ENCODE measurements at places on chromosomes 1 and 21. TPM values are rescaled to one million over a fixed set of nuclear protein-coding genes. Genes with fewer than 3 reads are reported as not detected.

BOLA1 gene
- 23.7 TPM for total RNA-seq

RHBG gene
- 1.8 TPM for total RNA-seq

TNNI3K gene
- total RNA-seq: not detected

FAM72D gene
- total RNA-seq: 8.3 TPM

DNA sequence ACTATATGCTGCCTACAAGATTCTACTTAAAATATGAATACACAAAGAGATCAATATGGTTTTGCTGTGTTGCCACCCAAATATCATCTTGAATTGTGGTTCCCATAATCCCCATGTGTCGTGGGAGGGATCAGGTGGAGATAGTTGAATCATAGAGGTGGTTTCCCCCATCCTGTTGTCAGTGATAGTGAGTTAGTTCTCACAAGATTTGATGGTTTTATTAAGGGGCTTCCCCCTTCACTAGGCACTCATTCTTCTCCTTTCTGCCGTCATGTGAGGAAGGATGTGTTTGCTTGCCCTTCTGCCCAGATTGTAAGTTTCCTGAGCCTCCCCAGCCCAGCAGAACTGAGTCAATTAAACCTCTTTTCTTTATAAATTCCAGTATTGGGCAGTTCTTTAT, 654.4 kb upstream of the NR5A2 start:
- no peak overlapping the region for H3K4me3 ChIP-seq
- H3K27ac ChIP-seq: no peak overlapping the region
- DNase-seq: no peak
- no peaks in the 10 kb centered on the region for H3K36me3 ChIP-seq

DNA sequence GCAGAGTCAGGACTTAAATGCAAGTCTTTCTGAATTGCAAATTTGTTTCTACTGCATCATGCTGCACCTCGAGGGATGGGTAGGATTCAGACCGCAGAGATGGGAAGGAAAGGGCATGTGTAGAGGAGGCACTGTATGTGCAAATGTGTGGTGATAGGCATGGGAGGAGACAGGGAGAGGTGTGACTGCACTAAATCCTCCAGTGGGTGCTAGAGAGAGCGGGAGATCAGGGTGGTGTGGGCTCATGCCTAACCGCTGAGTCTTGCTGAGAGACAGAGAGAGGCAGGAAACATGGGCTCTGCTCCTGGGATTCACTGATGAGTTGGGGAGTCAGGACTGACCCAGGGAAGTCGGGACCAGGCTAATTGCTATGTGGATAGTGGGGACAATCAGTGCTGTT, 61.1 kb downstream of the PTPRU start:
- no peak for DNase-seq
- no peaks in the 10 kb centered on the region for H3K36me3 ChIP-seq
- H3K27me3 ChIP-seq: no peaks in the 10 kb centered on the region
- no peak overlapping the region for H3K4me3 ChIP-seq
- no peak overlapping the region for H3K27ac ChIP-seq

- H3K27ac ChIP-seq: no peak overlapping the region
- no peak overlapping the region for H3K4me3 ChIP-seq
- H3K27me3 ChIP-seq: no peaks in the 10 kb centered on the region
Observed at GRCh38 chr1:88401313-88401712, 282.8 kb upstream of the PKN2 start.

DNA sequence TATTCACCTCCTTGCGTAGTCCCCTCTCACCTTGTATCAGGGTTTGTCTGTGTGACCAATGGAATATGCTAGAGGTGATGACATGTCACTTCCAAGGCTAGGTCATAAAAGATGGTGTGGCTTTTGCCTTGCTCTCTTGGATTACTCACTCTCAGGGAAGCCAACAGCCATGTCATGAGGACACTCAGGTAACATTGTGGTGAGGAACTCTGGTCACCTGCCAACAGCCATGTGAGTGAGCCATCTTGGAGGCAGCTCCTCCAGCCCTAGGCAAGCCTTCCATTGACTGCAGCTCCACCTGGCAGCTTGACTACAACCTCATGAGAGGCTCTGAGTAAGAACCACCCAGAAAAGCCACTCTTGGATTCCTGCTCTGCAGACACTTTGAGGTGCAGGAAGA, 11.0 kb upstream of the HEYL start:
- no peaks in the 10 kb centered on the region for H3K36me3 ChIP-seq
- H3K27ac ChIP-seq: no peak overlapping the region
- H3K27me3 ChIP-seq: peaks cover 7% of the 10 kb centered on the region
- H3K4me1 ChIP-seq: no peaks in the 10 kb centered on the region
- DNase-seq: no peak

GRCh38 chr1:48739091-48739490, 37.6 kb downstream of the BEND5 start:
- no peak overlapping the region for H3K4me3 ChIP-seq
- no peaks in the 10 kb centered on the region for H3K36me3 ChIP-seq
- no peak for DNase-seq
- no peak overlapping the region for H3K27ac ChIP-seq

DNA sequence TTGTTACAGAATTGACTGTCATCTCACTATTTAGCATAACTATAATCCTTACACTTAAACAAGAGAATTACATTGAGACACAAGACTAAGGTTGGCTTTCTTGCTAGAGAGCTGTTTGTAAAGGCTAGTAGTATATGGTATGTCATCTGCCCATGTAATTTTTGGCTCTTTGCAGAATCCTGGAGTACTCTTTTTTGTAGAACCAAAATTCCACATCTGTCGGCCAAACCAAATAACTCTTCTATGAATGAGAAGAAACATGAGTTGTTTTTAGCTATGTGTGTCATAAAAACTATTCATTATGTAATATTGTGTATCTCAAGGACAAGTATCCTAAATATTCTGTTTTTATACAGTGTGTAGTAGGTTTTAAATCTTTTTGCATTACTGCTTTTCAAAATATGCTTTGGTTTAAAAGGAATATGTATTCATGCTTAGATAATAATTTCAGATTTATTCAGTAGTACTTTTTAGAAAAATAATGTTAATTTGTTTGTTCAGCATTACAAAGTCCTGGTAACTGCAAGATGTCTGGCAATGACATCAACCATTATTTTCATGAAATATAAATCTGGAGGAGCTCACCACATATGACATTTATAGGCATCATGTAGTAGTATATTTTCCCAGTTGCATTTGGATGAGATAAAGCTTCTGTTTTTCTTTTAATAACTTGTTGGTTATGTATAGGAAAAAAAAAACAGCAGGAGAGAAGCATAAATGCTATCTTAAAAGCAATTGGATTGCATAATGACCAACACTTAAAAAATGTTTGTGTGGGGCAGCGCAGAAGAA, 159.8 kb downstream of the HS2ST1 start:
- no peaks in the 10 kb centered on the region for H3K36me3 ChIP-seq
- no peak for DNase-seq
- H3K4me1 ChIP-seq: no peaks in the 10 kb centered on the region
- H3K4me3 ChIP-seq: no peak overlapping the region
- no peak overlapping the region for H3K27ac ChIP-seq

DNA sequence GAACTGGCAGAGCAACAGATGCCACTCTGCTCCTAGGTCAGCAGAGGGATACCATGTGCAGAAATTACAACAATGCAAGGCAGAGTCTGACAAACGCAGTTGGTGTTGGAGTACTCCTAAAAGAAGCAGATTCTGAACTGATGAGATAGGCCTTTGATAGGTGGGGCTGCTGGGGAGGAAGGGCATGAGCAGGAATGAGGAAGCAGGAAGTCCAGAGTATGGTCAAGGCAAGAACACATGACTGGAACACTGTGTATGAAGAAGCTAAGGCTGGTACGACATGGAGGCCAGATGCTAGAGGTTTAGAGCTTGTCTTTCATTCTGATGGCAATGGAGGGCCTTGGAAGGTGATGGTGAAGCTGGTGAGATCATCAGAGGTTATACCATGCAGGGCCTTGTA, 11.5 kb upstream of the THRAP3 start:
- H3K4me1 ChIP-seq: peaks cover 5% of the 10 kb centered on the region
- no peak overlapping the region for H3K4me3 ChIP-seq
- DNase-seq: peak; percentile 13
- no peak overlapping the region for H3K27ac ChIP-seq
- no peaks in the 10 kb centered on the region for H3K27me3 ChIP-seq

- peaks cover 4% of the 10 kb centered on the region for H3K4me1 ChIP-seq
- no peak for DNase-seq
- no peaks in the 10 kb centered on the region for H3K27me3 ChIP-seq
- H3K4me3 ChIP-seq: no peak overlapping the region
- H3K27ac ChIP-seq: no peak overlapping the region
- H3K36me3 ChIP-seq: no peaks in the 10 kb centered on the region
Observed at GRCh38 chr1:87428367-87428766, 99.7 kb downstream of the LMO4 start.

DNA sequence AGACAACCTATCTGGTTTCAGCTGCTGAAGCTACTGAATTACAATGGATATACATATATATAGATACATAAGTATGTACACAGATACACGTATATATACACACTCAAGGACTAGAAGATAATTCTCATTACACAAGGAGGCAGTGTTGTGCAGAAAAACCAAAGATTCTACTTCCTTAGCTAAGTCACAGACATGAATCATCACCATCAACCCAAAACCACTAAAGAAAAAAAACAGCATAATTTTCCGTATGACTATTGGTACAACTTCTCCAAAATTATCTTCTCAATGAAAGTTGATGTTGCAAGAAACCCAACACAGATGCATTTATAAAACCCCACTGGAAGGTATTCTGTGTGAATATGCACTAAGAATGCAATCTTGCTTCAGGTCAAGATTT, 36.8 kb upstream of the RPF1 start:
- H3K4me1 ChIP-seq: peaks cover 10% of the 10 kb centered on the region
- no peaks in the 10 kb centered on the region for H3K36me3 ChIP-seq
- DNase-seq: no peak
- no peaks in the 10 kb centered on the region for H3K27me3 ChIP-seq

GRCh38 chr1:203274603-203275381, 30.5 kb upstream of the BTG2 start:
- no peaks in the 10 kb centered on the region for H3K36me3 ChIP-seq
- H3K27ac ChIP-seq: no peak overlapping the region
- DNase-seq: no peak
- H3K27me3 ChIP-seq: no peaks in the 10 kb centered on the region
- H3K4me3 ChIP-seq: no peak overlapping the region

DNA sequence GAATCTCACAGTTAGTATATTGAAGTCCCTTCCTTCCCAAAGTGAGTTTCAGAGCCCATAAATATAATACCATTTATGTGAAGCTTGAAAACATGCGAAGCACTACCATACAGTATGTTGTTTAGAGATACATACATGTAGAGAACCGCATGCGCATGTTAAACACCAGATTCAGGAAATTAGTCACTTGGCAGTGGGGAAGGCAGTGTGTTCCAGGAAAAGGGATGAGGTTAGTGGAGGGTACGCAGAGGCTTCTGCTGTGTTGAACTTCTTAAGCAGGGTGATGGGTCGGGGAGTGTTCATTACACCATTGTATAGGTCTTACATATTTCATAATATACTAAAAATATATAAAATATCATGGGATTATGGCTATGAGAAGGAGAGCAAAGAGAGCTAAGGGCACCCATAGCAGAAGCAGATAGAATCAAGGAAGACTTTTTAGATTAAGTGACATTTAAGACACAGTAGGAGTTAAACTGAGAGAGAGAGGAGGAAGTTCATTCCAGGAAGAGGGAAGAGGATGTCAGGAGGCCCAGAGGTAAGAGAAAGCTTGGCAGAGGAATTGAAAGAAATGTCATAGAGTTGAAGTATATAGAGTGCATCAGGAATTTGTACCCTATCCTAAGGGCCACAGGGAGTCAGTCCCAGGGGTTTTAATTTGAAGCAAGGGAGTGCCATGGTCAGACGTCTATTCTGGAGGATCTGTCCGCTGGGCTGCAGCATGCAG, 43.5 kb upstream of the SARS1 start:
- no peaks in the 10 kb centered on the region for H3K27me3 ChIP-seq
- no peak overlapping the region for H3K27ac ChIP-seq
- no peaks in the 10 kb centered on the region for H3K4me1 ChIP-seq
- no peak overlapping the region for H3K4me3 ChIP-seq
- no peaks in the 10 kb centered on the region for H3K36me3 ChIP-seq
- no peak for DNase-seq

GRCh38 chr1:3626025-3626424, 1.2 kb downstream of the TPRG1L start:
- peak overlapping the region; percentile 99 for H3K4me3 ChIP-seq

DNA sequence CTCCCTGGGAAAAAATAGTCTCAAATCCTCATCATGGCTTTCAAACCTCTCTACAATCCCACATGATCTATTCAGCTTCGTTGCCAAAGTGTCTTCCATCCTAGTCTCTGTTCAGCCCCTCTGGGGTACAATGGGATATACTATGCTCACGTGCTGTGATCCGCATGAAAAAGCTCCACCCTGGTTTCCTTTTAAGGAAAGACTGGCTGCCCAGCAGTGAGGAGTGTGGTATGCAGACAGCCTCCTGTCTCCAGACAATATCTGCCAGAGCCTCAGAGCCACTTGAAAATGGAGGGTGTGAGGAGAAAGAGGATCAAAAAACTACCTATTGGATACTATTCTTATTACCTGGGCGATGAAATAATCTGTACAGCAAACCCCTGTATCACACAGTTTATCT, 194.5 kb downstream of the LHX8 start:
- no peaks in the 10 kb centered on the region for H3K27me3 ChIP-seq
- DNase-seq: no peak
- H3K4me3 ChIP-seq: no peak overlapping the region
- no peaks in the 10 kb centered on the region for H3K36me3 ChIP-seq

DNA sequence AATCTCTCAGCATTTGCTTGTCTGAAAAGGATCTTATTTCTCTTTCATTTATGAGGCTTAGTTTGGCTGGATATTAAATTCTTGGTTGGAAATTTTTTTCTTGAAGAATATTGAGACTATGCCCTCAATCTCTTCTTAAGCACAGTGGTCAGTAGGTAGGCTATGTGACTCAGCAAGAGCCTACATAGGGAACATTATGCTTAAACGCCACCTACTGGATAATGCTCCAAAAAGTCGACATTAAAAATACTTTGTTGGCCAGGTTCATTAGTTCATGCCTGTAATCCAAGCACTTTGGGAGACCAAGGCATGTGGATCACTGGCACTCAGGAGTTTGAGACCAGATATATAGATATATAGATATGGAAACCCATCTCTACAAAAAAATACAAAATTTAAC, 678.0 kb upstream of the USP24 start:
- no peaks in the 10 kb centered on the region for H3K27me3 ChIP-seq
- peaks cover 5% of the 10 kb centered on the region for H3K4me1 ChIP-seq
- H3K27ac ChIP-seq: no peak overlapping the region
- H3K4me3 ChIP-seq: no peak overlapping the region
- DNase-seq: peak; percentile 43

GRCh38 chr1:54403808-54404261, 2.4 kb downstream of the SSBP3 start:
- no peaks in the 10 kb centered on the region for H3K36me3 ChIP-seq
- no peak for DNase-seq
- no peak overlapping the region for H3K27ac ChIP-seq
- no peaks in the 10 kb centered on the region for H3K27me3 ChIP-seq

GRCh38 chr21:32533611-32534010, 51.7 kb downstream of the TCP10L start:
- H3K27ac ChIP-seq: no peak overlapping the region
- no peaks in the 10 kb centered on the region for H3K36me3 ChIP-seq
- H3K4me1 ChIP-seq: no peaks in the 10 kb centered on the region
- H3K4me3 ChIP-seq: no peak overlapping the region
- DNase-seq: no peak
